ENCODE measurements at places on chromosomes 7 and 10. TPM values are rescaled to one million over a fixed set of nuclear protein-coding genes. Genes with fewer than 3 reads are reported as not detected.
A peak's percentile ranks its signal among the peaks of the same experiment; 100 is the strongest.

- DNase-seq = no peak
Measured at GRCh38 chr10:133088179-133088955, 643 bp downstream of the ADGRA1 start.

- DNase-seq = no peak
Measured at GRCh38 chr10:108849688-108850087, 1073.6 kb downstream of the XPNPEP1 start.

GRCh38 chr10:71697938-71698709 lies 21.5 kb downstream of the C10orf105 start:
- no peak for DNase-seq

- DNase-seq = no peak
Measured at GRCh38 chr7:38615665-38616064, 15.5 kb downstream of the AMPH start.

GRCh38 chr7:112199035-112199655 lies 7.1 kb downstream of the DOCK4 start:
- no peak for DNase-seq

- DNase-seq = no peak
Measured at GRCh38 chr7:98458090-98458875, 57.4 kb upstream of the BAIAP2L1 start.

GRCh38 chr7:140645166-140645900 lies 4.7 kb upstream of the DENND2A start:
- peak; percentile 28 for DNase-seq

GRCh38 chr10:75021379-75022249 lies 89.8 kb upstream of the SAMD8 start:
- DNase-seq = no peak

Gene PLPP4
- 3.0 TPM for total RNA-seq

Gene CDH23
- total RNA-seq = not detected

All from chondrocyte (in vitro differentiated cells).